Smooth muscle cell of the pulmonary artery (primary cell): ENCODE measurements at places on chromosomes 13 and 19. TPM values are rescaled to one million over a fixed set of nuclear protein-coding genes. Genes with fewer than 3 reads are reported as not detected.

Gene DPF1
- total RNA-seq, result 1.0 and 1.6 TPM in 2 replicates

Gene HNRNPM
- total RNA-seq, result 48.2 and 58.3 TPM in 2 replicates

Gene VRK3
- total RNA-seq, result 20.4 and 22.8 TPM in 2 replicates

Gene RHPN2
- total RNA-seq, result 2.8 and 4.3 TPM in 2 replicates

Gene RFX1
- total RNA-seq, result 6.6 and 8.0 TPM in 2 replicates

Gene GSX1
- not detected in 2 replicates for total RNA-seq

Gene SHISA7
- total RNA-seq, result not detected in 2 replicates

Gene OR10H3
- total RNA-seq, result not detected in 2 replicates

Gene PCP2
- total RNA-seq, result not detected in 2 replicates
